Activated CD4-positive, alpha-beta T cell treated with anti-CD3 and anti-CD28 coated beads, Interleukin-2, amount 10 ng/mL, durations not matched to agents 24 days and 14 days (primary cell): ENCODE measurements at places on chromosomes 12 and 14. TPM values are rescaled to one million over a fixed set of nuclear protein-coding genes. Genes with fewer than 3 reads are reported as not detected.

Gene PLEKHG7
- total RNA-seq, result not detected in 2 replicates

DNA sequence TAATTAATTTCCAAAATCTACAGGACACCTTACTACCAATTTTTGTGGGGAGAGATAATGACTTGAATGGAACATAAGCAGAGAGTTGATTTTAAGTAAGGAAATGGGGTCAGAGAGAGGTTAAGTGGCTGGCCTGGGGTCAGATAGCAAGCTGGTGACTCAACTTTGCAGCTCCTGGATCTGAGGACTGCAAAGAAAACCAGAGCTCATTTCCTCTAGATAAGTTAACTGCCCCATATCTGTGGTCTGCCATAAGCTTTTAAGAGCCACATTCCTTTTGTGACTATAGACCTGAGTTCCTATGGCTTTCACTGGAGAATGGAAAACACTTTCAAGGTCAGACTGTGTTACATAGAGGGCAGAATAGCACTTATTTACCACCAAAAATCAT lies 201.2 kb upstream of the PRICKLE1 start:
- no peak overlapping the region for H3K4me3 ChIP-seq
- no peaks in the 10 kb centered on the region for H3K36me3 ChIP-seq
- H3K27me3 ChIP-seq, result no peaks in the 10 kb centered on the region
- DNase-seq, result no peak
- no peak overlapping the region for H3K27ac ChIP-seq

Gene MYH7
- total RNA-seq, result not detected in 2 replicates

DNA sequence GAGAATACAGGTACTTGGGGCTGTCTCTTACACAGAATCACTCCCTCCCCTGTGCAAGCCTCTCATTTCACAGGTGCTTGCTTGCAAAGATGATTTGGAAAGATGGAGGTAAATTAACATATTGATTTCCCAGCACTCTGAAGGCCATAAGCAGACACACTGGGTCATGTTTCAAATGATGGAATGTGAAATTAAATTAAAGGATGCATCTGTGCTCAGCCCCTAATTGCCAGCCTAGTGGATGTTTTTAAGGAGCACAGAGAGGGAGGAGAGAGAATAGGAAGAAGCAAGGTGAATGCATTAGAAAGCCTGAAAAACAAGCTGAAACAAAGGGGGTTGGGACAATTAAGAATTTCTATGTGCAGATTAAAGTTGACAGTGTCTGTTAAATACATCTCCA lies 96.1 kb upstream of the GRIP1 start:
- H3K36me3 ChIP-seq, result no peaks in the 10 kb centered on the region
- DNase-seq, result no peak
- H3K27ac ChIP-seq, result no peak overlapping the region
- H3K4me3 ChIP-seq, result no peak overlapping the region

Gene E2F7
- 16.8 and 20.0 TPM in 2 replicates for total RNA-seq

Gene PTCSC3
- total RNA-seq, result not detected in 2 replicates

DNA sequence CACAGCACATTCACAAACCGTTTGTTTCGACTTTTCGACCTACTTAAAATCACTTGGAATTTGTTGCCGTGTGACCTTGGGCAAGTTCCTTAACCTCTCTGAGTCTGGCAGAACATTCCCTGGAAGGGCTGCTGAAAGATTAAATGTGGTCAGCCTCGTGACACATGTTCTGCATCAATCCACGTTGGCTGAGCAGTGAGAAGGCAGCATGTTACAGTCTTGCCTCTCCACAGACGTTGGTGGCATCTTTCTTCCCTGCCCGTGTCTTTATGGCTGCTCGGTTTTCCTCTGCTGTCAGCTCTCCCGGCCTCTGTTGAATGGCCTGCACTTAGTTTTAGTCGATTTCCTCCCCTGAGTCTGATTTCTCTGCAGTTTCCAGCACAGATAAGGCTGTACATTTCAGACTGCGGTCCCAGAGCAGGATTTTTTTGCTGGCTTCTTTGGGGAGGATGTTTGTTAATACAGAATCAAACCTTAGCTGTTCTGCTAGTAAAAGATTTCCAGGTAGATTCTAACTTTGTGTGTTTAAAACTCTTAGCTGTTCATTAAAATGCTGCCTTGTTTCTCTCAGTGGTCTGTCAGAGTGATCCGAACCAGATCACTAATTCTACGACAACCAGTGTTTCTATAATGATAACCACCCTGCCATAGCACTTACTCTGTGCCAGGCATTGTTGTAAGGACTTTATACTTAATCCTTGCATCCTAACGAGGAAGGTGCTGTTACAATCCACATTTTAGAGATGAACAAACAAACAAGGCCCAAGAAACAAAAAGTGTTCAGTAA lies 217.1 kb downstream of the CHST11 start:
- H3K4me1 ChIP-seq, result peaks cover 74% of the 10 kb centered on the region
- peaks cover 11% of the 10 kb centered on the region for H3K36me3 ChIP-seq
- no peak for DNase-seq
- no peaks in the 10 kb centered on the region for H3K27me3 ChIP-seq
- H3K4me3 ChIP-seq, result no peak overlapping the region

Gene TSPAN19
- total RNA-seq, result not detected in 2 replicates
